ENCODE measurements at places on chromosomes 2 and 18.

DNA sequence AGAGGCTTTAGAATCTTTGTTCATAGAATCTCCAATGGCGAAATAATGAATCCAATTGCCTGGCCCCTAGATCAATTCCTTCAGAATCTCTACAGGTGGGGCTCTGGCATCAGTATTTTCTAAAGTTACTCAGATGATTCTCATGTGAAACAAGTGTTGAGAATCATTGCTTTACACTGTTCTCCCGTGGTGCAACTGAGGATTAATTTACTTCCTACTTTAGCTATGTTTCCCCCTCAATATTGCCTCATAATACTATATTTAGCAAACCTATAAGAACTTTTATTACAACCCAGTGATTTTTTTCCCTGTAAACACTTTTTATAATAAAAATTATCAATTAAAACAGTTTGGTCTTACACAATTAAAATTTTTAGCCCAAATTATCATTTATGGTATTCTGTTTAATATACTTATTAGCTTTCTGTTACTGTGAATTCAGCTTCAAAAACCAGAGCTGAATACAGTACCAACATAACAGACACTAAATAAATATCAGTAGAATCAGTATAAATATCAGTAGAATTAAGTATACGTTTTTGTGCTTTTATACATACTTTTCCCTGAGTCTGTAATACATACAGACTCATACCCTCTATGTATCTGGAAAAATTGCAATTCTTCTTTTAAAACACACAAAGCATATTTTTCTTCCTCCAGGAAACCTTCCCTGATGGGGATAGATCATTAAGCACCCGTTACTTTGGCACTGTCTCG, 20.8 kb downstream of the SLC38A11 start:
- DNase-seq = no peak

- DNase-seq = no peak
Observed at GRCh38 chr18:79182047-79182713, 113.0 kb downstream of the ATP9B start.

GRCh38 chr18:37258131-37258530, 307.5 kb downstream of the CELF4 start:
- no peak for DNase-seq

DNA sequence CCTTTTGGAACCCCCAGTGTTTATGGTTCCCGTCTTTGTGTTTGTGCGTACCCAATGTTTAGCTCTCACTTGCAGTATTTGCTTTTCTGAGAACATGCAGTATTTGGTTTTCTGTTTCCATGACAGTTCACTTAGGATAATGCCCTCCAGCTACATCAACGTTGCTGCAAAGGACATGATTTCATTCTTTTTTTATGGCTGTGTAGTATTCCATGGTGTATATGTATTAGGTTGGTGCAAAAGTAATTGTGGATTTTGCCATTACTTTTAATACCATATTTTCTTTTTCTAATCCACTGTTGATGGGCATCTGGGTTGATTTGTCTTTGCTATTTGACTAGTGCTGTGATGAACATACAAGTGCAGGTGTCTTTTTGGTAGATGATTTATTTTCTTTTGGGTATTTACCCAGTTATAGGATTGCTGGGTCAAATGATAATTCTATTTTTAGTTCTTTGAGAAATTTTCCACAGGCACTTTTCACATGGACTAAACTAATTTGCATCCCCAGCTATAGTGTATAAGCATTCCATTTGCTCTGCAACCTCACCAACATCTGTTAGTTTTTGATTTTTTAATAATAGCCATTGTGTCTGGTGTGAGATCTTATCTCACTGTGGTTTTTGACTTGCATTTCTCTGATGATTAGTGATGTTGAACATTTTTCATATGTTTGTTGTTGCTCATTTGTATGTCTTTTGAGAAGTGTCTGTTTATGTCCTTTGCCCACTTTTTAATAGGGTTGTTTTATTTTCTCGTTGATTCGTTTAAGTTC, 63.6 kb downstream of the CERS6 start:
- no peak for DNase-seq

DNA sequence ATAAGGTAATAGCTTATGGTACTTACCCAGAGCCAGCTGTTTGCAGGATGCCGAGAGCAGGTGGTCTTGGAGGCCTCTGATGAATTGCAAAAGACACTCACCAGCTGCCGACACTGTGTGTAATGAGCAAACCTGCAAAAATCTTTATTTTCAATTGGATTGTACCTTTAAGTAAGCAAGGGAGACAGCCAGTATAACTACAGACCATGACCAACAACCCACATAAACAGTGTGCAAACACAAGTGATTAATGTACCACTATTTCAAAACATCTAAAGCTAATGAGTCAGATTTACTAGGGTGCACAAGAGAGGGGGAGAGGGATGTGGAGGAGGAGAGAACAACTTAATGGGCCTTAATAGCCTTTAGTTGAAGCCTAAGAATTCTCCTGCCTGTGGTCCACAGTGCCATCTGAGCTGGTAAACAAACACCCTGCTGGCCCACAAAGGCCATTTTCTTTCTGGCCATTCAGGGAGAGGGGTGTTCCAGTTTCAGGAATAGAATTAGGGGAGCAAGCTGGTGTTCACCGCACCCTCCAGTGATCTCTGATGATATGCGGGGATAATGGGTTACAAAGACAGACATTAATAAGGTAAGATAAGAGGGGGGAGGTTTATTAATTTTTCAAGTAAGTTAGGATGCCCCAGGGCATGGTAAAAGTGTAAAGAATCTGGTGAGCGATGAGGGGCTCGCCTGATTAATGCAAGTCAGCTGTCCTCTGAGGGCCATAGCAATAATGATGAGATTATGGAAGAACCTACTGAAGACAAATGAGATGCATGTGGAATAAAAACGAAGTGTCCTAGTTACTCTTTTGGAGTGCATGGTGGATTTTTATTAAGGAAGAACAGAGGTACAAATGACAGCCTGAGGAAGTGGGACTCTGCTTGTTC, 196.4 kb downstream of the HRH4 start:
- no peak for DNase-seq

- no peak for DNase-seq
Observed at GRCh38 chr2:223196331-223196730, 144.3 kb downstream of the KCNE4 start.

GRCh38 chr2:178404368-178404767, 46.6 kb downstream of the PRKRA start:
- no peak for DNase-seq

DNA sequence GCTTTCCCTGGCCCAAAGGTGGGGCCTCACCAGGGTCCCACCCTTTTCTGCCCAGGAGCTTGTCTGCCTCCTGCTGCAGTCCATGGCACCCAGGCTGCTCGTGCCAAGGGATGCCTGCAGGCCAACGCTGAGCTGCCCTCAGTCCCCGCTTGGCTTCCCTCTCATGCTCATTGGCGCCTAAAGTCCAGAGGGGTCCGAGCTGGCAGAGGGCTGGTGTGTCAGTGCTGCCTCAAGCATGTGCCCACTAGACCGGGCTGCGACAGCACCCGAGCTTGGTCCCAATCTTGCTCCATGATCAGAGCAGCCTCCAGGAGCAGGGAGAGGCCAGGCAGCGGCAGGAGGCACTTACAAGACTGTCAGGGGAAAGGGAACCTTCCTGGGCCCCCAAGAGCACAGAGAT, 287.0 kb downstream of the ICOS start:
- DNase-seq = no peak

DNA sequence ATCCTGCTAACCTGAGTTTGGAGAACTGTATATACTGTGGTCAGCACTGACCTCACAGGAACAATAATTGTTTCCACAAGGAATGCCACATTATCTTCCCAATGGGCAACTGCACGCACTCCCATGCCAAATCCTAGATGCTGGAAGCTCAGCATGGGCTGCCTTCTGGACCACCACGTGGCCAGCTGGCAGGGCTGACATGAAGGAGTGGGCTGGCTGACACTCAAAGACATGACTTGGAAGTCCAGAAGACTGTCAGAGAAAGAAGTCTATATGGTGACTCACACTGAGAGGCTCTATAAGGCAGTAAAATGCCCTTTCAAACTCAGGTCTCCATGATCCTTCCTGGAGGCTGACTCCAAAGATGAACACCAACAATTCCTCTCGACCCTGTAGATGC, 98.4 kb upstream of the RNF152 start:
- no peak for DNase-seq

DNA sequence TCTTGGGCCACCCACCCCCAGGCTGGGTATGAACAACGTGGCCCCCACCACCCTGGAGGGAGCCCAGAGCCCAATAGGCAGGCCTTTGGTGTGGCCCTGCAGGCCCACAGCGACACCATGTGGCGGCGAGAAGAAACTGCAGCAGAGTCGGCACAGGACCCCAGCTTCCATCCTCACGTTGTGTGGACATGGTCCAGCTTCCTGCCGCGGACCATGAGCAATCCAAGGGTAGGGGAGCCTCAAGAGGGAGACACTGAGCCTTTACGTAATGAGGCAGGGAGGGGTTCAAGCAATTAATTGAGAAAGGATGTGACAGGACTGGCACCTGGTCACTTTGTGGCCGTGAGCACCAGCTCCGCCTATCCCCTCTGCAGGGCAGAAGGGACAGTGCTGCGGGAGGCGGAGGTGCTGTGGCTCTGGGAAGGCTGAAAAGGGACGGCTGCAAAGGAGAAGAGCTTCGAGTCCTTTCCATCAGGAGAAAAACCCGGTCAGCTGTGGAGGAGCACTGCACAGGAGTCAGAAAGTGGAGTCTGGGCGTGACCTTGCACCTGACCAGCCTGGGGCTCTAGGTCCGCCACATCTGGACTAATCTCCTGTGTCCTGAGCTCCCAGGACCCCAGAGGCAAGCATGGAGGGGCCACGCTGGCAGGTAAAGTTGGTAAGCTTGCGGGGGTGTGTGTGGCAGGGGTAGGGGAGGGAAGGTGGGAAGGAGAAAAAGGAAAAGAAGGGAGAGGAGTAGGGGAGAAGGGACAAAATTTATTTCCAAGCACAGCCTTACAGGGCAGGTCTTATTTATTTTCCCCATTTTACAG, 44.9 kb downstream of the TMEM37 start:
- no peak for DNase-seq

DNA sequence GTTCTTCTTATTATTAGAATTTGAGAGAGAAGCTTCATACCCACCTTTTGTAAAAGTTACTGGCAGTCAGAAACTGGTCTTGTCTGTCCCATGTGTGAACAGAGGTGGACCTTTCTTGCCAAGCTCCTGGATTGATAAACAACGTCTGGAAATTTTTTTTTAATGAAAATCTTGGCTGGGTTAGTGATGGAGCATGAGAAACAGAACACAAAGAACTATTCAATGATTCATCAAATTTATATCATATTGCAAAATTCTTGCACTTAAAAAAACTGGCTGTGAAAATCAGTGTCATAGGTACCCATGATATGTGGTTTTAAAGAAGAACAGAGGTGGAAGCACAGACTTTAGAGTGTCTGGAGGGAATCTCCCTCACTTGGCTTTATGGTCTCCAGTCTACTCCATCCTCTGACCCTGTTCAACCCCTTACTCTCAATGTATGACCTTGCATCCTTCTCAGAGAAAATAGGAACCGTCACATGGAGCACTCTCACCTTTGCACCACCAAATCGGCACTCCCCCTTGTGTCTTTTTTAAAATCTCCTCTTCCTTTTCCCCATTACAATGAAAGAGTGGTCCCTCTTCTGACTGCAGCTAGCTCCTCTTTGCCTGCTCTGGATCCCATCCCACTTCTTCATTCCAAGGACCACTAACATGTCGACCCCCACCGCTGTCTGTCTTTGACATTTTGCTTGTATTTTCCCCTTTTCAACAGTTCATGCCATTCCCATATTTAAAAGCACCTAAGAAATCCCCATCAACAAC, 58.2 kb downstream of the COPS8 start:
- no peak for DNase-seq

GRCh38 chr2:50455351-50455939, 576.5 kb downstream of the NRXN1 start:
- DNase-seq = no peak

DNA sequence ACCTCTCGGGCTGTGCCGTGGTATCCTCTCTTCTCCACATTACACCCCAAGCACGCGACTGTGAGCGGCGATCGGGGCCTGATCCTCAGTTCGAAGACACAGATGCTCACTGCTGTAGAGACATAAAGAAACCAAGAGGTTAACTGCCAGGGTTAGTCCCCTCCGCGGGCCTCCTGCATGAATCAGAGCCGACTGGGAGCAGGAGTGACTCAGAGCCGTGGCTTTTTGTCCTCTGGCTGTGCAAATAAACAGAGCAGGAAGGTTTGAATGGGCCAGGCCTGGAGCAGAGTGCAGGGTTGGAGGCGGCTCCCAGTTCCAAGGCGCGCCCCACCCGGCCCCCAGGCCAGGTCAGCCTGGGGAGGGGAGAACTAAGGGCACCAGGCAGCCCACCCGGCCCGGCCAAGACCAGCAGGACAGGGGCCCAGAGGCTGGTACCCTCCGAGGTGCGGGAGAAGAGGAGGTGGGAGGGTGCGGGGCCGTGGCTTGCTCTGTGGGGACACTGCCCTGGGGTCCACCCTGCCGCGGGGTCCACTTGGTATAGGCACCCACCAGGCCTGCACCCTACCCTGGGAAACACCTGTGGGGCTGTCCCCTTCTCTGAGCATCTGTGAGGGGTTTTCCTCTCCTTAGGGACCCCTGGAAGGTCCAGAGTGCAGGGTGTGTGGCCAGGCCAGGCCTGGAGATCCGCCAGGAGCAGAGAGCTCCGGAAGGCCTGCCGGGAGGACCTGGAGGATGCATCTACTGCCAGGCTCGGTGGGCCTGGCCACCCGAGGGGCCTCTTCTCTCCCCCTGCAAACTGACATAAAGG, 16.5 kb downstream of the TWIST2 start:
- no peak for DNase-seq

- DNase-seq = no peak
Observed at GRCh38 chr18:438571-438970, 61.9 kb downstream of the COLEC12 start.

- DNase-seq = no peak
Observed at GRCh38 chr2:9318461-9319337, 104.6 kb downstream of the ITGB1BP1 start.

DNA sequence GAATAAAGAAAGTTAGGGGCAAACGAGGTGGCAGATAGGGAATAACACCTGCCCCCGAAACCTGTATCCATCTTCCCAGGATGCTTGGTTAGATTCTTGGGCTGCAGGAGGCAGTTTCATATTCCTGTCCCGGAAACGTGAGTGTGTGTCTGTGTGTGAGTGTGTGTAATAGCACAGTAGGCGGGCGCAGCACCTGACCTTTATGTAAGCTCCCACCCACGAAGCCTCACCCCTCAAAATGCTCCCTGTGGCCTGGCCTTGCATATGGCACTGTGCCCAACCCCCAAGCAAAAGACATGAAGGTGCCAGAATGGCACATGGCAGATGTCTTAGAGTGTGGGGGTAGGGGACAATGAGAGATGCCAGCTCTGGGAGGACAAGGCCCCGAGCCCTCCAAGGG, 48.9 kb downstream of the EFR3B start:
- DNase-seq = no peak

DNA sequence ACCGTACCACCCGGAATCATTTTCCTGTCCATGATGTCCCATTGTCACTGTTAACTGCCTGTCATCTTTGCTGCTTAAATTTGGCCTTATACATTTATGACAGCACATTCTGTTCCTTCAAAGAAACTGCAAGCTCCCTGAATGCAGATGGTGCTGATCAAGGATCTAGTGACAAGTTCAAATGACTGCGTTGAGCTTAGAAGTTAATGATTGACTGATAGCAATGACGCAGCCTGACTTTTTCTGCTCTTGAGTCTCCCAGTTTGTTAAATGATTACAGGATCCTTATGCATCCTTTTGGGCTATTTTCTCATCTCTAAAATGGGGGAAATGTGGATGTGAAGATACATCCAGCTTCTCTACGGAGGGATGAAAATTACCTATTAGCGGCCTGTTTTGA, 159.0 kb downstream of the DCC start:
- no peak for DNase-seq
